ENCODE measurements at places on chromosomes 7 and 10. TPM values are rescaled to one million over a fixed set of nuclear protein-coding genes. Genes with fewer than 3 reads are reported as not detected.

The SNX10 gene
- total RNA-seq: 5.4 TPM

The KIAA1217 gene
- total RNA-seq: 43.5 TPM

The TCAF2 gene
- 2.0 TPM for total RNA-seq

The ADAM12 gene
- 126 TPM for total RNA-seq

The LLCFC1 gene
- not detected for total RNA-seq

All from astrocyte (in vitro differentiated cells and primary cell).